ENCODE measurements at places on chromosomes 16 and 17. TPM values are rescaled to one million over a fixed set of nuclear protein-coding genes. Genes with fewer than 3 reads are reported as not detected.

Gene TAF15
- total RNA-seq, result 299 TPM

Gene TBC1D3I
- 0.88 TPM for total RNA-seq

GRCh38 chr16:8677481-8677880 is 3.1 kb downstream of the ABAT start:
- peaks cover 11% of the 10 kb centered on the region for H3K4me1 ChIP-seq
- no peak for DNase-seq
- peaks cover 4% of the 10 kb centered on the region for H3K27me3 ChIP-seq
- H3K36me3 ChIP-seq, result peaks cover 5% of the 10 kb centered on the region

GRCh38 chr16:49622084-49622390 is 233.9 kb downstream of the ZNF423 start:
- no peak for DNase-seq
- no peaks in the 10 kb centered on the region for H3K27me3 ChIP-seq
- no peaks in the 10 kb centered on the region for H3K36me3 ChIP-seq
- no peak overlapping the region for H3K27ac ChIP-seq
- H3K4me1 ChIP-seq, result no peaks in the 10 kb centered on the region

GRCh38 chr16:83023640-83024039 is 396.9 kb downstream of the CDH13 start:
- DNase-seq, result no peak
- H3K4me3 ChIP-seq, result no peak overlapping the region
- no peaks in the 10 kb centered on the region for H3K27me3 ChIP-seq
- no peaks in the 10 kb centered on the region for H3K4me1 ChIP-seq
- H3K36me3 ChIP-seq, result no peaks in the 10 kb centered on the region

DNA sequence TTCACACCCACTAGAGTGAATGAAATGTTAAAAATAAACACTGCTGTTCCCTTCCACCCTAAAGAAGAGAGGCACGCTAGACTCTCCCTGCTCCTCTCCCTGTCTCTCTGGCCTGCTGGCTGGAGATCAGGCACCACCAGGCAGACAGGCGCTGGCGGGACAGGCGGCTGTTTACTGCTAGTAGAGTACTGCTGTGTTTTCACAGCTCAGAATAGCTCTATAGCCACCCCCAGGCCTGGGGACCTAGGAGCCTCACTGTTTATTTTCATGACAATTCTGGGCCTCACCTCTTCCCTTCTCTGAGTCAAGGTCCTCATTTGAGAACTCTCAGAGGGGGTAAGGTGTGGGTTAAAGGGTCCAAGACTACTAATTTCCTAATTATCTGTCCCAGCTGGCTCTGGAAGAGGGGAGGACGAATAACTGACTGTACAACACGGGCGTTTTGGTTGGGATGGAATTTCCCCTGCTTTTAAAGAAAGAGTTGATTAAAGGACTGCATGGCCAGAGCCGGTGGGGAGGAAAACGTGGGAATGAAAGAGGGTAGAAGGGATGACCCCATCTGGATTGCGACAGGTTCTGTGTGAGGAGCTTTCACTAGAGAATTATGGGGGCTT is 9.0 kb upstream of the G6PC1 start:
- peaks cover 2% of the 10 kb centered on the region for H3K4me1 ChIP-seq
- DNase-seq, result no peak
- no peaks in the 10 kb centered on the region for H3K36me3 ChIP-seq
- H3K4me3 ChIP-seq, result no peak overlapping the region
- H3K27me3 ChIP-seq, result peaks cover 18% of the 10 kb centered on the region
